ENCODE measurements at places on chromosomes 13 and 19.

- DNase-seq, result no peak
These were observed 1.1 kb upstream of the PDE4A start for GRCh38 chr19:10419200-10419645.

DNA sequence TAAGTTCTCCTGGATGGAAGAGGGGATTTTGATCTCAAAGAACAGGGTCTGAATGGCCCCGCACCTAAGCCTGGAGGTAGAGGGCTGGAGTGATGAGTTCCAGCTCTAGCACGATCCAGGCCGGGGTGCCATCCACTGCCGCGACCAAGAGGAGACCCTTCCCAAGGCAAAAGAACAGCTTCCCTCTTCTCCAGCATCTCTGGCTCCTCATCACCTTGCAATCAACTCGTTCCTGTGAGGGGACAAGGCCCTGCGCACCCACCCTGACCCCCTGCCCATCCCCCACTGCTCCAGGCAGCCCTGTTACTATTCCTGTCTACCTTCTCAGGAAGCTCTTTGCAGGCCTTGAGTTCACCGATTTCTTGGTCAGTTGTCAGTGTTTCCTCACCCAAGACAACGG lies 17.8 kb downstream of the COL4A1 start:
- no peak for DNase-seq

DNA sequence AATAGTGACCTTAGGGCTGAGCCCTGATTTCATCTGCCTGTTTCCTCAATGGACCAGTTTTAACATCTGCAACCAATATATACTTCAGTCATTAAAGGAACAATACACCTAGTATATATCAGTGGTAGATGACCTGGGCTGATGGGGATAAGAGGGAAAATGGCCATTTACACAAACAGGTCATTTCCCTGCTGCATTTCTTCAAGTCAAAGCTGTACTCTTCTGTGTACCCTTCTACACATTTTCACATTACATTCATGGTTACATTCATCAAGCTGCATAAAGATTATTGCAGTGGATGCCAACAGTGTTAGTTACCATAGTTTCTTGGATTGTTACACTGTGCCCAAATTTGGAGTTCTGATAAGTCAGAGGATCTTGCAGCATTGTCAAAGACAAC lies 81.2 kb upstream of the RAP2A start:
- no peak for DNase-seq

DNA sequence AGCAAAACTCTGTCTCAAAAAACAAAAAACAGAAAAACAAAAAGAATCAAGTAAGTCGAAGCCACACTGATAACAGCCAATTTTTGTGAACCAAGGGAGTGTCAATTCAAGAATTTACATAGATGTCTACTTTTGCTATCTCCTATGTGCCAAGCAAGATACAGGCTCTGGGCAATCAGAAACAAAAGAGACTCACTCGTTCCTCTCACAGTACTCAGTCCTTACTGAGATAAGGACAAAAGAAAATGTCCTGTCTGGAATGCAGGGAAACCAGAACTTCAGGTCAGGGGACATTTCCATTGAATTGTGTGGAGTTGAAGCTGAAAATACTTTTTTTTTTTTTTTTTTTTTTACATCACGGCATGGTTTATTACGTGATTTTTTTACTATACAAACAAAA lies 53.0 kb downstream of the NLRP12 start:
- DNase-seq, result no peak

DNA sequence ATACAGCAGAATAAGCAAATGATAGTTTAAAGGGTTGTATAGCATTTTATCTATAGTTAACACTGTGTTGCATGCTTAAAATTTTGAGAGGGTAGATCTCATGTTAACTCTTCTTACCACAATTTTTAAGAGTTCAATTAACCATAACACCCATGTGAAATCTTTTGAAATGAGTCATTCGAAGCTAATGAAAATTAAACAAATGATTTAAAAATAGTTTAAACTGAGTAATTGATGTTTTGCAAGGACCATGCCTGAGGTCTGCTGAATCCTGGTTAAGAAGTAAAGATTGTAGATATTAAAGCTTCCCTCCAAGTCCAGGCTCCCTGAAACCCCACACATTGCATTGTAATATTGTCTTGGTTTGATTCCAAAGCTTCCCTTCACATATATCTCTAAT lies 176.7 kb upstream of the RNF113B start:
- DNase-seq, result no peak

DNA sequence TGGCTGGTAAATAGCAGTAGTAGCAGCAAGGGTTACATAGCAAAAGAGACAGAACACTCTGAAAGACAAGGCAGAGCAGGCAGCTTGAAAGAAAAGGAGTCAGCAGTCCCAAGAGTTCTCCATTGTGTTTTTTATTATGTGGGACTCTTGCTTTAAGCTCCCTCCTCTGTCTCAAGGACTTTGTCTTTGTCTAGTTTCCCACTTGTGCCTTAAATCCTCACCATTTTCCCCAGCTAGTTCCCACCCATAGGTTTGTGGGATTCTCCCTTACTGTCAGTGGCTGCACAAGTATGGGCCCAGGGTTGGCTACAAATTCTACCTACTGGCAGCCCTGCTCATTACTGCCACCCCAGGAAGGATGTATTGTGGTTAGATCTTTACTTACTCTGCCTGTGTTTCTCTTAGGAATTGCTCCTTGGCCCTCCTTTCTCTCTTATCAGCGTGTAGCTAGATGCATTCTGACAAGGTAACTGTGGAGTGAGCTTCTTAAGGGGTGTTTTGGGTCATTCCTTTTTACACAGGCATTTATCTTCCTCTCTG lies 413.4 kb upstream of the PCDH9 start:
- DNase-seq, result no peak

GRCh38 chr13:67880916-67881315 lies 650.8 kb upstream of the PCDH9 start:
- no peak for DNase-seq

GRCh38 chr13:51728972-51729371 lies 75.0 kb downstream of the DHRS12 start:
- peak; percentile 94 for DNase-seq

- DNase-seq, result no peak
These were observed 27.9 kb upstream of the EEF1AKMT1 start for GRCh38 chr13:20801707-20802106.

DNA sequence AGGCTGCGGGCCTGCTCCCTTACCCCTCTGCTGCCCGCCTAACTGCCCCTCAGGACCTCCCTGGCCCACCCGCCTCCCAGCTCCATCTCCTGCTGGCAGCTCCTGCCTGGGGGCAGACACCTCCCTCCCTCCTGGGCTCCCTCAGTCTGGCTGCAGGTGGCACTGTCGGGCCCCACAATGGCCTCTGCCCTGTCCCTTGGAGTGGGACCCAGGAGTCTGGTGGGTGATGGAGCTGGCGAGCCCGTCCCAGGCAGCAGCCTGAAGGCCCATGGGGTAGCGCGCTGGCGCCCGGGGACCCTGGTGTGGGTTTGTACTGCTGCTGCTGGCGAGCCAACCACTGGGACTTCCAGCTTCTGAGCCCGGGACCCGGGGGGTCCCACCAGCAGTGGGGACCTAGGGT lies 83.6 kb downstream of the KDM4B start:
- no peak for DNase-seq

- DNase-seq, result no peak
These were observed 1.2 kb downstream of the VASP start for GRCh38 chr19:45508417-45508860.

- no peak for DNase-seq
These were observed 38.9 kb downstream of the SOX1 start for GRCh38 chr13:112105892-112106291.

DNA sequence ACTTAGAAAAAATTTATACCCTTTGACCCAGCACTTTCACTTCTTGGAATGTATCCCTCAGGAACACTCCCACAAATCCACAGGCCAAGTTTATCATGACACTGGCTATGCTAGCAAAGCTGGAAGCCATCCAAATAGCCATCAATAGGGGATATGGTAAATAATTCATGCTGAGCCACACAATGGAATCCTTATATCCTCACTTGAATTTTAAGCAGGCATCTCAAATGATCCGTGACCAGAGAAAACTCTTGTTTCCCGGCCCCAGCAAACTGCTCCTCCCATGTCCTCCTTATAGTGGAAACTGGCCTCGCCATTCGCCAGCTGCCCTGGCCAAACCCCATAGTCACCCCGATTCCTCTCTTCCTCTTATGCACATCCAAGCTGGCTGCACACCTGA lies 37.6 kb downstream of the GRIK5 start:
- DNase-seq, result no peak

DNA sequence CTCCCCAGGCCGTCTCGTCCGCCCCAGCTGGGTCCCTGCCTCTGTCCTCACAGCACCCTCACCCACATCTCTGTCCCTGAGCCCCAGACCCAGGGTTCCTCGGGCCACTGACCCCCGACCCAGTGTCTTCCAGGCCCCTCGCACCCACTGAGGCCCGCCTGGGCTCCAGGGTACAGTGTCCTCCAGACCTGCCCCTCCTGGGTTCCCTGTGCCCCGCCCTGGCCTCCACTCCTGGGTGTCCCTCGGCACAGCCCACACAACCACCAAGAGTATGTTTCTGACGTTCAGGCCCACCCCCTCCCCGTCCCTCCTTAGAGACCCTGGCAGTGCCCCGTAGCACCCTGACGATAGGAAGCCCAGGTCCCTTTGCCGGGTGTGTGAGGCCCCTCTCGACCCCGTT lies 22.6 kb upstream of the NCCRP1 start:
- DNase-seq, result no peak

DNA sequence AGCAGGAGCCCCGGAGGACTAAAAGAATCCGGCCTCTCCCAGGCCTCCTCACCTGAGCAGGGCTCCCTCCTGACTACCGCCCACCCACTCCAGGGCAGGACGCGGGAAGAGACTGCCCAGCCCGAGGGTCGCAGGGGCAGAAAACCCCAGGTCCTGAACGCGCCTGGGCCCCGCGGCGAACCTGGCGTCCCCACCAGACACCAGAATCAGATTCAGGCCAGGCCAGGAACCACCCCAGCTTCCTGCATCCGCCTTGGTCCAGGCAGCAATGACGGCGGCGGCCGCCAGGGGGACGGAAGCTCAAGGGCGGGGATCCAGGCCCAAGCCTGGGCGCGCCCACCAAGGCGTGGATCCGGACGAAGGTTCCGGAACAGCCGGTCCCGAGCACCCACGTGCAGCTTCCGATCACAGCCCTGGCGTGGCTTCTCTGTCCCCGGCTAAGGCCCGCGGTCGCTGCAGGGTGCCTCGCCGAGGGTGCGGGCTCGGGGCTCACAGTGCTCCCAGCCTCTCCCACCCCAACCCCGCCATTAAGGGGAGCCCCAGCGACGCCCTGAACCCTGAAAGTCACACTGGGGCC lies 3.6 kb downstream of the LGALS7 start:
- peak; percentile 77 for DNase-seq

GRCh38 chr19:8654591-8655339 lies 24.3 kb downstream of the NFILZ start:
- DNase-seq, result peak; percentile 49

DNA sequence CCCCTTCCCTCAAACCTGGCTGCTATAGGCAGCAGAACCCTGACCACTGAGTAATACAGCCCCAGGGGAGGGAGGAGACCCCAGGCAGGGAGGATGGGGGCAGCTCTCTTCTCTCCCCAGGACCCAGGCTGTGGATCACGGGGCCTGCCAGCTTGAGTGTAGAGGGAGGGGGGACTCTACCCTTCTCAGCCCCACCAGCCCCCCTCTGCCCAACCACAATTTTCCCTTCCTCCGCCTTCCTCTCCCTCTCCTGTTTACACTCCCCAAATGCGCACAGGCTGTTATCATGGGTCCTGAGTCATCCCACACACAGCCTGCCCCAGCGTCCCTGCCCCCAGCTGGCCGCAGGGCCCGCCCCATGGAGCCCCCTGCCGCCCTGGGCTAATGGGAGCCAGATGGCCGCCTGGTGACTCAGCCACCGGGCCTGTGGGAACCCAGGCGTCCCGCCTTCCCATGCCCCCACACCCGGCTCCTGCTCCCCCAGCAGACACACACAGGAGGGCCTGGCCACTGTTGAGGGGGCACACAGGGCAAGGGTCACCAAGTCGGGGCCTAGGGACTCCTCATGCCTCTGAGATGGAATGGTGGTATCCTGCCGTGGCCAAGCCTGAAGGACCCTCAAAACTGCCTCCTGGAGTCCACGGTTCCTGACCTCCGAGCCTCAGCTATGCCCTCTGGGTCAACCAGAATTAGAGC lies 13.6 kb downstream of the CCDC97 start:
- peak; percentile 96 for DNase-seq

GRCh38 chr13:100944791-100945345 lies 270.3 kb upstream of the TMTC4 start:
- DNase-seq, result no peak

- no peak for DNase-seq
These were observed 26.9 kb downstream of the UFM1 start for GRCh38 chr13:38376546-38376945.

DNA sequence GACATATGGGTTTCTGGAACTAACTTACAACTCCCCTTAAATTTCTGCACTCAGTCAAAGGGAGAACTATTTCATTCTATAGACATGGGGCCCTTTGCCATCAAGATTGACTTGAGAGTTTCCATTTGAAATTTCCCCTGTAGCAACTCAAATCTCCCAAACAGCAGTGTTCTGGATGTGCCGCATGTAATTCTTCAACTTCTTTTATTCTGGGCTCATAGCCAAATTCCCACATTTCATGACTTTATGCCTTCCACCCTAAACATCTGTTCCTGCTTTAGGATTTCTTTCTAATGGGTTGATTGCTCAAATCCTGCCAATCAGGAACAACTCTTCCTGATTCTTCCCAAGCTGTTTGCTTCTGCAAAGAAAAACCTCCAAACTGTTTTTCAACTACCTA lies 336.0 kb downstream of the TBC1D4 start:
- peak; percentile 9 for DNase-seq

GRCh38 chr19:38049105-38049649 lies 142.2 kb downstream of the SIPA1L3 start:
- peak; percentile 39 for DNase-seq

DNA sequence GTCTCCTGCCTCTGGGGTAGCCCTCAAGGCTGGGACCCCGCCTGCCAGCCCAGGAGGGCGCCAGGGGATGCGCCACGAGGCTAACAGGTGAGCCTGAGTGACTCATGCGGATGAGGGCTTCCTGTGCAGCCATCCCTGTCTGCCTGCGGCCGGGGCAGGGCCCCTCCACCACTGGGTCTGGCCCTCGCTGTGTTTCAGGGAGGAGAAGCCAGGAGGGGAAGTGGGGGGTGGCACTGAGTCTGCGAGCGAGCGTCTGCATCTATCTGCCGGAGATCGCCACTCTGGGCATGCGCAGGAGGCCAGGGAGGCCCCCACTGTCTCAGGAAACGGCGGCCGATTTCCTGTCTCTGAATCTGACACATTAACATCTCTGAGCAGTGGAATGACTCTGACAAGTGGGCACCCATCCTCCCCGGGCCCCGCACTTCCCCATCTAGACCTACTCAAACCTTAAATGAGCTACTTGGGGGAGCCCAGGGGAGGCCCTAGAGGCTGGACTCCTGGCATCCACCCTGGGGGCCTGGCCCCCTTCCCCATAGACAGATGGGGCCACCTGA lies 19.7 kb downstream of the RFX1 start:
- peak; percentile 74 for DNase-seq

- no peak for DNase-seq
These were observed 6.8 kb upstream of the KBTBD6 start for GRCh38 chr13:41139296-41139966.

- DNase-seq, result no peak
These were observed 40.7 kb downstream of the GARRE1 start for GRCh38 chr19:34295103-34295502.

- DNase-seq, result no peak
These were observed 1.1 kb downstream of the SULT2A1 start for GRCh38 chr19:47885067-47885463.

Data from fibroblast of pulmonary artery (primary cell).